Fibroblast of skin of scalp (primary cell): ENCODE measurements at places on chromosomes 7 and 10.

DNA sequence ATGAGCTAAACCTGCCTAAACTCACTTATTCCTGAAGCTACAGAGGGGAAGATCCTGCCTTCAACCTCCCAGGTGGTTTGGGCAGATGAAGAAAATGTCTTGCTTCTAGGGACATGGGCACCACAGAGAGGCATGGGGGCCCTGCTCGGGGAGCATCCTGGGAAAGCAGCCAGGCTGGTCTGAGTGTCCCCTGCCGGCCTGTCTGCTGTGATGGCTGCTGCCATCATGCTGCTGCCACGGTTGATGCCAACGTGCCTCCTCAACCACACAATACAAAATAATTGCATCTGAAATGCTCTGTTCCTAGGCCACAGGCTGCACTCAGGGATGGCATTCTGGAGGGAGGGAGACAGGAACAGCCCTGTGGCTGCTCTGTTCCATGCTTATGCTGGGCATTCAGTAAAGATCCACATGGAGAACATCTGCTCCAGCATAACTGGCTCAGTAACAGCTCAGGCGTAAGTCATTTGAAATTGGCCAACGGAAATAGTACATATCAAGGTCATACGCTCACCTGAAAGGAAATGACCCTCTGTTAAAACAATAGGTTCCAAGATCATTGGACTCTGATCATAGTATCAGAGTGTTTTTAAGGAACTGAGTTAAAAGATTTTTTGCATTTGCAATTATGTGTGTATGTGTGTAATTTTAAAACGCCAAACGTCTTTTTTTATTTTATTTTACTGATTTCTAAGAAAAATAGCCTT lies 299.0 kb downstream of the TNS3 start:
- DNase-seq: no peak

DNA sequence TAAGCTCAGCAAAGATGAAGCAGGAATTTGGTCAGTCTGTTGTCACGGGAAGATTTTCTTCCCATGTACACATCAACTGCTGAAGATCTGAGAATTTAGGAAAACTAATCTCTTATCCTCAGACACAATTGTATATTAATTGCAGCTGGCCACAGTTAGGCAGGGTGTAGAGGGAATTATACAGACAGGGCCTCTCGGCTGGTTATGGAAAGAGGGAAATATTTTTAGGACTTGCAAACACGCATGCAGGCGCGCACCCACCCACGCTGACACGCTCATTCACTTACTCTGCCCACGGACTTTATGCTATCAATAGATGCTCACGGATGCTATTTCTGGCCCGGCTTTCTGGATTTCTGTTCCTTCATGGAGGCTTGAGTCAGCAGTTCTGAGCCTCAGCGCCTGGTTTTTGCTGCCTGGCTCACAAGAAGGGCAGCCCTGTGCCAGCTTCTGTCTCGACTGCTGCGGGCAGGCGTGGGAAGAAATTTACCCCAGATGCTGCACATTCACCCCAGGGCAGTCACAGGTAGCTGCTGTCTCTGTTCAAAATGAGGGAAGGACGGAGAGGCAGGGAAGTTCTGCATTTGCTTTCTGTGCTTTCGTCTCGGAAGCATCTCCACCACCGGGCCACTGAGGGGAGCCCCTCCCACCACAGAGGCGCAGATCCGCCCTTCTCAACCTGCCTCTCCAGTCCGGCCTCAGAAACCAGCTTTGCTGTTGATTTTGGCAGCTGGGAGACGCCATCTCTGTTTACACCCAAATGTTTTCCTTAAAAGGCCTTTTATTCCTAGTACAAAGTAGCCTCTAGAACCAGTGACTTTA lies 116.3 kb upstream of the BTBD16 start:
- DNase-seq: peak; percentile 39

DNA sequence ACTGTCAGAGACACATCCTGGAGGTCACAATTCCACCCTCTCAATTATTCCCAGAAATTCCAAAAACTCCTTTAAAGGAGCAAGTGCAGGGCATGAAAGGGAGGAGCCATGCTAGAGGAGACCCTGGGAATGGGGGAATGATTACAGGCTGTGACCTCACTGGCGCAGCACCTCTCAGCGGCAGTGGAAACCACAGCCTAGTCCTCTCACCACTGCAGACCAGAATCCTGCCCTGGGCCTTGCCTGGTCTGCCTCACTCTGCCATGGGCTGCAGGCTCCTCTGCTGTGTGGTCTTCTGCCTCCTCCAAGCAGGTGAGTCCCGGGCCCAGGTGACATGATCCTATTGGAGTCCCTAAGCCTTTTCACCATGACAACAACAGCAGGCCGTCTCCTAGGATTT lies 50.5 kb upstream of the PRSS58 start:
- DNase-seq: no peak

- DNase-seq: no peak
Observed at GRCh38 chr7:35285799-35286198, 31.9 kb upstream of the TBX20 start.
